DMS153 (cell line): ENCODE measurements at places on chromosomes 12 and 14.
A peak's percentile ranks its signal among the peaks of the same experiment; 100 is the strongest.

DNA sequence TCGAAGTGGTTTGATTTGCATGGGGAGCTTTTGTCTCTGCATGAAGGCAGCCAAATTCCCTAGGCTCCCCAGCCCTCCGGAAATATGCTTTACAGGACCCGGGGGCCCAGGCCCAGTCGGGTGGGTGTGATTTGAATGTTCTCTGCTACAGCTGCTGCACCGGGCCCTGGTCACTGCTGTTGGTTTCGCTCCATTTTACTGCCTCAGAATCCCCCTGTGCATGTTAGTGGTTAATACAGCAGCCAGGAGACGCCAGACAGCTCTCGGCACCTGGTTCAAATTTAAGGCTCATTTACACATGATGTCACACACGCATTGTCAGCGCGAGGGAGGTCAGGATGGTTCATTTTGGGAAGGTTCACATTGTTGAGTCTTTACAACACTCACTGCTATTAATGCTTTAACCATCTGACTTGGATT lies 99.6 kb downstream of the SLC38A6 start:
- no peak for DNase-seq

DNA sequence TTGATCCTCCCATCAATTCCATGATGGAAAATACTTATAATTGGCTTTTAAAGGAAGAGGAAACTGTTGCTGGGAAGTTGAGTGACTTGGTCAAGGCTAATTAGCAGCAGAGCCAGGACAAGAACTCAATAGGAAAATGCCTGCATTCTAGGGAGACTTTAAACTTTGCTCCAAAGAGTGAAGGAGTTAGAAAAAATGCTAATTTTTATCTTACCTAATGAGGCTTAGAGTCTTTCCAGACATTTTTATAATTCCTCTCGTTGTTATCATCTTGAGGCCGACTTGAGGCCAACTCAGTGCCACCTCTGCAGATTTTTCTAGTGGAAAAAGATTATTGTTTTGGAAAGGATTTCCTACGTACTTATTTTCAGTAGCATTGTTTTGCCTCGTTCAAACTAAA lies 344.6 kb downstream of the ETNK1 start:
- DNase-seq, result no peak

- no peak for DNase-seq
These were observed 11.3 kb upstream of the FOXG1 start for GRCh38 chr14:28755198-28755815.

- DNase-seq, result no peak
These were observed 826 bp downstream of the PRKCH start for GRCh38 chr14:61322011-61322798.

DNA sequence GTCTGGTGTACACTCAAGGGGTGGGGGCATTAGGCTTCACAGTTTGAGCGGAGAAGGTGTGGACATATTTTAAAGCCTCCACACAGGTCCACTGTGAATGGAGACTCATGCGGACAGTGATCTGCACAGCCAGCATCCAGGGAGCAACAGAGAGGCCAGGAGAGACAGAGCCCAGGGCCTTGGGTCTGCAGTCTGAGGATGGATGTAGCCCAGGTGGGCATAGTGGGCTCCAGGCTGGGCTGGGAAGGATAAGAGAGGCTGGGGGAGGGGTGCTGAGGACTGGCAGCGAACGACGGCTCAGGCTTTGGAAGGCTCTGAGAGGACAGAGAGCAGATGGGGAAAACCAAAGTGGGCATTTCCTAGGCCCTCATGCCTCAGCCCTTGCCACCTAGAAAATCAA lies 128.8 kb downstream of the PAPOLA start:
- DNase-seq, result no peak

- DNase-seq, result no peak
These were observed 6.9 kb downstream of the RTRAF start for GRCh38 chr14:51996148-51996746.

- no peak for DNase-seq
These were observed 155.5 kb upstream of the RGS6 start for GRCh38 chr14:71776471-71777360.

DNA sequence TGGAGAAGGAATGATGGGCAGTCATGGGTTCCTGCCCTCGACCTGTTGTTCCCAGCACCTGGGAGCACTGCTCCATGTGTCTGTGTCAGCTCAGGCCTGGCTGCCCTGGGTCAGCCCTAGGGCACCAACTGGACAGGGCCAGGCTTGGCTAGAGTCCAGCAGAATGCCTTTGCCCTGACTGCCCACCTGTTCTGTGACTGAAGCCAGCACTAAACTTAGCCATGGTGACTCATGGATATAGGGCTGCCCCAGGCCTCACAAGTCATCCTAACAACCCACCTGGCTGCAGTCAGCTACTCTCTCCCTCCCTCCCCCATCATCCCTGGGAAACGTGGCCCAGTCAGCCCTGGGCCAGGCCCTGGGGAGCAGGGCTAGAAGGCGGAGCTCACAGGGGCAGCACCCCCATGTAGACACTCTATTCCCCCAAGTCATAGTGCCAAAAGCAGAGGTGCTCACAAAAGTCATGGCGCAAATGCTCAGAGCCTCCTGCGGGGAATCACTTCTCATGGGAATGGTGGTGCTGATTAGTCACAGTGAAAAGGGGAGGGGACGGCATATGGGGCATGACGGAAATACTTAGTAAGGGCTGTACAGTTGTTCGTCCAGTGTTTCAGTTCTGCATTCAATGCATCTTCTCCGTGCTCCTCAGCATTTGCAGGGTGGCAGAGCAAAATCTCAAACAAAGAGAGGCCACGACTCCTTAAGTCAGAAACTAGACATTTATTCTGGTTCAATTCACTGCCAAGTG lies 52.0 kb upstream of the NTF3 start:
- no peak for DNase-seq

DNA sequence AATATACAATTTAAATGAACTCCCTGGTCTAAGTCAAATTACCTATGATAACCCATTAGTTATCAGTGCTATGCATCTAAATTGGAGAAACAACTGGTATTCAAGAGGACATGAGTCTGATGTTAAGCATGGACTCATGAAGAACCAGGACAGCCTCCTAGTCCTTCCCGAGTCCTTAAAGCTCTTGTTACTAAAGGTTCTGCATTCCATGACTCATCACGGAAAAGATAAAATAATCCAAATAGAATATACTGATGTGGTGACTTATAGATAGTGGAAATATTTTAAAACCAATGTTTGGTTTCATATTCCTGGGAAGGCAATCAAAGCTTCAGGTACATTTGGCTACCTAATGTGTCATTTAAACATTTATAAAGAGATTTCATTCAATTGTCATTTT lies 117.2 kb upstream of the PMCH start:
- no peak for DNase-seq

GRCh38 chr12:125996443-125996842 lies 931.2 kb downstream of the AACS start:
- no peak for DNase-seq

DNA sequence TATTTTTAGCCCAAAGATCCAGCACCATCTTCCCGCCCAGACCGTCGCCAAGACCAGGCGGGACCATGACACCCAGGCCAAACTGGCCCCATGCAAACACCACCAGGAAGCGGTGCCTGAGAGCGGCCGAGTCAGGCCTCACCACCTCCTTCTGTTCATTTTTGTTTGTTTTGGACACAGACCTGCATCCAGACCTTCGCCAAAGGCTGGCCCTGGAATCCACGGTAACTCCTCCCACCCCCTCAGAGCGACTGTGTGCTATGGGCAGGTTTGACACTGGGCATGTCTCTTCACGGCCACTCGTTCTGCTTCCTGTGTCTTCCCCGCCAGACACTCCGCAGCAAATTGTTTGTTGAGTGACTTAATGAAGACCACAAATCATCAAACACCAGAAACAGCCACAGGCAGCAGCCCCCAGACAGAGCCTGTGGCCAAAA lies 47.1 kb downstream of the NCOR2 start:
- peak; percentile 71 for DNase-seq

GRCh38 chr12:27429606-27430005 lies 16.9 kb upstream of the SMCO2 start:
- no peak for DNase-seq

DNA sequence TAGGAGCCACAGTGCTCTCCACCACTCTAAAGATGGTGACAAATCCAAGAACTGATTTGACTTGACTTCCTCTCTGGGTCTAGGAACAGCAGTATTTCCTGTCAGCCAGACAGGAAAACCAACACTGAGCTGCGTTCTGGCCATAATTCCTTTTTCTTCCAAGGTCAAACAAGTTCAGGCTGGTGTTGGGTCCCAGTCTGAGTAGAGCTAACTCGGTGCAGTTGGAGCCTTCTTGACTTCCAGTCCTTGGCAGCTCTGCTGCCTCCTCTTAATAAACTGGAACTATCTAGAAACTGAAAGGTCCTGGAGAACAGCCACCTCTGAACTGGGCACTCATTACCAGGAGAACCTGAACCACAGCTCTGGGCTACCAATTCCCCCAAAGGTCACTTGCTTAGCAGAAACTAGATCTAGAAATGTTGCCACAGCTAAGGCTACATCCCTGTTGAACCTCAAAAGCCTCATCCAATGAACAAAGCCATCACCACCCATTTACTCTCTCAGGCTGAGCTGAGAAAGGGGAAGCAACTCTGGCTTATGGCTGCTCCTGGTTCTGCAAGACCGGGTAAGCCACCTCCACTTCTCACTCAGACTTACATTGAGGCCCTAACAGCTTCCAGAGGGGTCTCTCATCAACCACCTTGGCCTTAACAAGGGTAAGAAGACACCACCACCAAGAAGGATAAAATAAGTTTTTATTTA lies 27.7 kb downstream of the MAX start:
- DNase-seq, result no peak

DNA sequence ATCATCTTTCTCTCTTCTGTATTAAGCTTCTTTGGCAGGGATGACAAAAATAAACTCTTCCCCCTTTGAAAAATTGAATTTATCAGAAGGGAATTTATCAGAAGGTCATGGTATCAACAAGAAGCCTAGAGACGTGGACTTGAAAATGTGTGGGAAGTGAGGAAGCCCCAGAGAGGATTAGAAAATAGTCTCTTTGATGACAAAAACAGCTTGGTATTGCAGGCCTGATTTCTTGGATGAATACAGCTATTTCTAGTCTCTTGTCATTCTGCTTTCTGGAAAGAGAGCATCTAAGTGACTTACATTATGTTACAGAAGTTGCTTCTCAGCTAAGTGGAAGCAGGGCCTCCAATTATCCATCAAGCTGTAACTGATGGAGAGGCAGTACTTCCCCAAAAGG lies 111.1 kb downstream of the KITLG start:
- DNase-seq, result no peak

DNA sequence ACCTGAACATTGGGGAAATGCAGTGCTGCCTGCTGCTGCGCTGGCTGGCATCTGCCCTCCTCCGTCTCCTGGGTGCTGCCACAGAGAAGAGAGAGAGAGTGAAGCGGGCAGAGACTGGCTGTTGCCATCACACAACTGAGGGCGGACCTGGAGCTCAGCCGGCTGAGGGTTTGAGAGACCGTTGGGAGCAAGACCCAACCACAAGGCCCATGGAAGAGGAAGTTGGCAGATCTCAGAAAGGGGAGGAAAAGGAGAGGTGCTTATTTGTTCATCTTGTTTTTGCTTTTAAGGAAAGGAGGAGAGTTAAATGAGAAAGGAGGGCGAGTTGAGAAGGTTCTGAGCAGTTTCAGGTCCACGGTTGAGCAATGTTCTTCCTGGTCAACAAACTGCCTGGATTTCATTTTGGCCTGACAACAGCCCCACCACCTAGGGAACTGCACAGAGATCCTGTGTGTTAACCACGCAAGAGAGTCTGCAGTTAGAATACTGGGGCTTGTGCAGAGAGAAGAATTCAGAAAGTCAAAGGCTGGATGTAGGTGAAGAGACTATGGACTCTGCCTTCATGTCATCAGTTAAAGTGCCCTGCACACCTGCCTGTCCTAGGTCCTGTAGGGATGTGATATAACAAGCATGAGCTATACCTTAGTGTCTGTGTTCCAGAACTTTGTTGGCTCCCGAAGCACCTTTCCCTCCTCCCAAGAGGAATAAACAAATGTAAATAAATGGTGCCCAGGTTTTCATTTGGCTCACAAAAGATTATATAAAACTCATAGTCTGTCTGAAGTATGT lies 124.6 kb downstream of the ETV6 start:
- DNase-seq, result no peak

- DNase-seq, result no peak
These were observed 178.8 kb downstream of the DACT1 start for GRCh38 chr14:58816416-58817115.

DNA sequence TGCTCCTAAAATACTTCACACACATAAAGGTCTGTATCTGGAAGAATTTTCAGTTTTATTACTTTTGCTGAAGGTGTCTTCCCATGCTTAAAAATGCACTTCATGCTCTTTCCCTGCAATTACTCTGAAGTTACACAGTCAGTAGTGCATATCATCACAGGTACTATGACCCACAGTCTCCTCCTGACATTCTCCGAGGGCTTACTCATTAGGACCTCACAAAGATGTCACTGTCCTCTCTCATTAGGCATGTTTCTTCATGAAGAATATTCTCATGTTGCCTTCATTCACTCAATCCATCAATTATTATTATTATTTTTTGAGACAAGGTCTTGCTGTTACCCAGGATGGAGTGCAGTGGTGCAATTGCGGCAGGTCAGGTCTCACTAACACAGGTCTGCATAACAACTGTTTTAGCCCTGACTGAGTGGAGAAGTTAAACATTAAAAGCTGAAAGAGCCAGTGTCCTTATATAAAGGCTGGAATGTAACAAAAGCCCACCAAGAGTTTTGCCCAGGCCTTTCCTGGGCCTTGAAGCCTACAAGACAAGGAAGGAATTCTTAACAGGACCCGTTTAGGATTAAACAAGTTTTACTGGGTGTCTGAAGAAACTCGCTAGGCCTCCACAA lies 119.5 kb upstream of the WSCD2 start:
- no peak for DNase-seq
